Stimulated activated CD4-positive, alpha-beta T cell treated with anti-CD3 and anti-CD28 coated beads, Interleukin-12 subunit alpha, Interleukin-12 subunit beta, amount 100 ng/mL, for 48 hours (primary cell): ENCODE measurements at places on chromosomes 3 and 15.

- no peak for DNase-seq
Measured at GRCh38 chr3:48012659-48013058, 3.6 kb downstream of the MAP4 start.

GRCh38 chr3:56955492-56956111 lies 104.9 kb upstream of the SPATA12 start:
- DNase-seq, result no peak

- no peak for DNase-seq
Measured at GRCh38 chr3:31213869-31214486, 318.7 kb upstream of the STT3B start.

- no peak for DNase-seq
Measured at GRCh38 chr3:8884630-8885290, 78.5 kb downstream of the RAD18 start.
